ENCODE measurements at places on chromosomes 1 and 21. TPM values are rescaled to one million over a fixed set of nuclear protein-coding genes. Genes with fewer than 3 reads are reported as not detected.

Gene RYR2
- total RNA-seq, result under 0.01 TPM

Gene DYNLT5
- total RNA-seq, result 0.71 TPM

Gene TFAP2E
- total RNA-seq, result under 0.01 TPM

Gene SRGAP2B
- 44.7 TPM for total RNA-seq

Gene ETV3L
- total RNA-seq, result not detected

Gene AUNIP
- total RNA-seq, result 0.28 TPM

Gene TNFRSF1B
- 7.1 TPM for total RNA-seq

Gene MAEL
- total RNA-seq, result not detected

Gene SAMSN1
- total RNA-seq, result not detected

Gene ACKR1
- total RNA-seq, result not detected

Gene PPIH
- 19.8 TPM for total RNA-seq

Gene SPRR4
- total RNA-seq, result not detected

Gene HAPLN2
- not detected for total RNA-seq

Gene MAP3K7CL
- 3.7 TPM for total RNA-seq

Gene SYNC
- total RNA-seq, result 70.8 TPM

Gene FAM163A
- under 0.01 TPM for total RNA-seq

Gene CLEC20A
- not detected for total RNA-seq

Gene ANGPTL3
- total RNA-seq, result not detected

Gene NPPB
- not detected for total RNA-seq

Gene DNALI1
- total RNA-seq, result 4.0 TPM

Gene MSH4
- 0.46 TPM for total RNA-seq

Gene MYOG
- total RNA-seq, result not detected

Gene KRTAP19-1
- total RNA-seq, result not detected

Gene GUCA2B
- not detected for total RNA-seq

Gene TAL1
- total RNA-seq, result under 0.01 TPM

Gene KCNH1
- 0.14 TPM for total RNA-seq

Gene SPRR2G
- not detected for total RNA-seq

Gene NR0B2
- not detected for total RNA-seq

Gene SIK1
- total RNA-seq, result 1.3 TPM

Gene SLC2A5
- 10.7 TPM for total RNA-seq

Gene SYTL1
- 0.18 TPM for total RNA-seq

Gene MRPS21
- 111 TPM for total RNA-seq

Gene PTTG1IP
- 335 TPM for total RNA-seq

Gene TTLL7
- total RNA-seq, result 6.3 TPM

Gene IVL
- total RNA-seq, result not detected

Gene METTL25B
- 14.3 TPM for total RNA-seq

All from smooth muscle cell of bladder (primary cell).